Transverse colon (tissue), 4 donors: ENCODE measurements at places on chromosomes 1 and 21. TPM values are rescaled to one million over a fixed set of nuclear protein-coding genes. Genes with fewer than 3 reads are reported as not detected.

- no peak overlapping the region for H3K4me3 ChIP-seq
- no peaks in the 10 kb centered on the region for H3K4me1 ChIP-seq
- H3K27ac ChIP-seq, result no peak overlapping the region
- H3K36me3 ChIP-seq, result no peaks in the 10 kb centered on the region
- DNase-seq, result no peak
Measured at GRCh38 chr21:41282412-41282811, 34.2 kb upstream of the FAM3B start.

The TSPEAR gene
- total RNA-seq, result not detected

The CLCA2 gene
- total RNA-seq, result not detected

The FOXO6 gene
- total RNA-seq, result 4.1 TPM

The SPRR5 gene
- not detected for total RNA-seq
